ENCODE measurements at places on chromosomes 13 and 19.

DNA sequence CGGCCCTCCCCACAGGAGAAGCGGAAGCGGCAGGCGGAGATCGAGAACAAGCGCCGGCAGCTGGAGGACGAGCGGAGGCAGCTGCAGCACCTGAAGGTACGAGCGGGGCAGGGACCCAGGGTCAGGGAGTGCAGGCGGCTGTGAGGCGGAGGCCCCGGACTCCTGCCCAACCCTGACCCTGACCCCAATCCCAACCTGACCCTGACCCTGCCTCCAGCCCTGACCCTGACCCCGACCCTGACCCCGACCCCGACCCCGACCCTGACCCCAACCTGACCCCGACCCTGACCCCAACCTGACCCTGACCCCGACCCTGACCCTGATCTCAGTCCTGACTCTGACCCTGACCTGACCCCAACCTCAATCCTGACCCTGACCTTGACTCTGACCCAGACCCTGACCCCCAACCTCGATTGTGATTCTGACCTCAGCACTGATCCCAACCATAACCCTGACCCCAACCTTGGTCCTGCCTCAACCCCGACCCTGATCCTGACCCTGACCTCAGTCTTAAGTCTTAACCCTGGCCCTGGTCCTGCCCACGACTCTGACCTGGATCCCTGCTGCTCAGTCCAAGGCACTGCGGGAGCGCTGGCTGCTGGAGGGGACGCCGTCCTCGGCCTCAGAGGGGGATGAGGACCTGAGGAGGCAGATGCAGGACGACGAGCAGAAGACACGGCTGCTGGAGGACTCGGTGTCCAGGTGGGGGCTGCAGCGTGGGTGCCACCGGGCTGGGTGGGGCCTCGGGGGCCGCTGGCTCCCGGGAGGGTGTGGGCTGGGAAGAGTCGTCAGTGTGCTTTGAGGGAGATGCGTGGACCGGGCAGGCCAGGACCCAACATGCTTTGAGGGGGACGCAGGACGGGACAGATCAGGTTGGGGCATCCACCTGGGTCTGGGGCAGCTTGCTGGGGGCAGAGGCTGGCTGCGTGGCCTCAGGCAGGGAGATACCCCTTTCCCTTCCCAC lies 18.5 kb downstream of the PALM start:
- DNase-seq, result no peak

GRCh38 chr19:993361-993830 lies 6.8 kb upstream of the GRIN3B start:
- no peak for DNase-seq

DNA sequence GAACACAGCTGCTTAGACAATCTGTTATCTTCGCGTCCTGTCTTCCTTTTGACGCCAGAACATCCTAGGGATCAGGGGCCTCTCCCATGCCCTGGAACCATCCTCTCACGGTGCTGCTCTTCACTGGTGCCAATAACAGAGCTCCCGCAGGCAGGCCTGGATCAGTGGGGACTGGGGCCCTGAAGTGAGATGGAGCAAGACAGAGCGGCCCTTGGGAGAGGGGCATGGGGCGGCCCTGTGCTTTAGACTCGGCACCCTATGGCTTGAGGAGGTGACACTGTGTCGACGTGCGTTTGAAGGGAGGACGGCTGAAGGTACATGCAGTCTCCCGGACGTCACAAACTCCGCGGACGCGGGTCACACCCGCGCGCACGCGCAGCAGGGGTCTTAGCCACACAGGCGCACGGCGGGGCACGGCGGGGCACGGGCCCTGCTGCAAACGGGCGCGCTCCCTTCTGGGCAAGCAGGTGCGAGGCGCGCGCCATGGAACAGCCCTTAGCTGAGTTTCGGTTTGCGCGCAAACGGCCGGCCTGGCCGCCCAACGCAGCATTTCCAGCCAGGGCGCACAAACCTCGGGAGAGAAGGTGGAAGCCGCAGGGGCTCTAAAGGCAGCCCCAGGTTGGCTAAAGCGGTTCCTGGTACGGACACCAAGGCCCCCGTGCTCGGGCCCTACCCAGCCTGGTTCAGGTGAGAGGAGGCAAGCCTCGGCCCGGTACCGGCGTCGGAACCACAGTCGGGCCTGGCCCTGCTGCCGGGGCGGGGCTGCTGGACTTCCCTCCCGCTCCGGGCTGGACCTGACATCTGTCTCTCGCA lies 16.5 kb upstream of the RNF17 start:
- no peak for DNase-seq

DNA sequence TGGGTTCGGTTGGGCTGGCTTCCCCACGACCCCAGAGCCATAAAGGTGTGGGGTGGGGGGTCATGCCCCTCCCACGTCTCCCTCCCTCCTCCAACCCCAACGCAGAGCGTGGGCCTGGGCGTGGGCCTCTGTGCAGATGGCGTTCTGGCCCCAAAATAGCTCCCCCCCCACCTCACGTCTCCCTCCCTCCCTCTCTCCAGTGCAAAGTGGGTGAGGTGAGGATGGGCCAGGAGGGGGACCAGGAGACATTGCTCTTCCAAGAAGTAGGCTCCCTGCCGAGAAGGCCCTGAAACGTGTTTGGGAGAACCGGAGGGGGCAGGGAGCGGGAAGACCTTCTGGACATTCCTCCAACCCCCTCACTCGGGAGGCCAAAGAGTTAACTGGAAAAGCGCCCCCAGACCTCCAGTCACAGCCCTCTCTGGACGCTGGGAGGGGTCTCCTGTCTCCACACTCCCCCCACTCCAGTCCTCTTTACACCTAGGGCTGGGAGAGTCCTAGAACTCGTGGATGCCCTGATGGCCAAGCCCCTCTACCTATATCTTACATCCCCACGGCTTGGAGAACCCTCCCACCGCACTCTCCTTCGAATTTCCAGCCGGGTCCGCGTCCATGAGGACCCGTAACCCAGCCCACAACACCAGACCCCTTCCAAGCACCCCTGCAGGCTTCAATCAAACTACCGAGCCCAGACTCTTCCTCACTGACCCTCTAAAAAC lies 855 bp downstream of the UNC13A start:
- no peak for DNase-seq

- no peak for DNase-seq
These were observed 799 bp downstream of the PVR start for GRCh38 chr19:44644402-44645016.

DNA sequence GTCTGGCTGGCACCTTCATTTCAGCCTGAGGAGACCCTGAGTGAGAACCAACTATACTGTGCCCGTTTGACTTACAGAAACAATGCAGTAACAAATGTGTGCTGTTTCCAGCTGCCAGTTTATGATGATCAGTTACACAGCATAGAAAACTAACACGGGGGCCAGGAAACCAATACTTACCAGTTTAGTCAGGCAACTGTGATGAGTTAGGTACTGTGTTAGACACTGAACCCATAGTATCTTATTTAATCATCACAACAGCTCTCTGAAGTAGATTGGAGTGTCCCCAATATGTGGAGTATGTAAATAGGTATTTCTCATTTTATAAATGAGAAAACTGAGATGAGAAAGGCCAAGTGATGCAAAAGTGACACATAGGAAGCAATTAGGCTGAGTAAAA lies 620.9 kb upstream of the KLF12 start:
- DNase-seq, result no peak

GRCh38 chr13:20826843-20827560 lies 53.2 kb upstream of the EEF1AKMT1 start:
- no peak for DNase-seq

- no peak for DNase-seq
These were observed 1.4 kb upstream of the FDX2 start for GRCh38 chr19:10317045-10317856.

GRCh38 chr13:79450110-79450509 lies 30.8 kb upstream of the NDFIP2 start:
- DNase-seq, result peak; percentile 17

DNA sequence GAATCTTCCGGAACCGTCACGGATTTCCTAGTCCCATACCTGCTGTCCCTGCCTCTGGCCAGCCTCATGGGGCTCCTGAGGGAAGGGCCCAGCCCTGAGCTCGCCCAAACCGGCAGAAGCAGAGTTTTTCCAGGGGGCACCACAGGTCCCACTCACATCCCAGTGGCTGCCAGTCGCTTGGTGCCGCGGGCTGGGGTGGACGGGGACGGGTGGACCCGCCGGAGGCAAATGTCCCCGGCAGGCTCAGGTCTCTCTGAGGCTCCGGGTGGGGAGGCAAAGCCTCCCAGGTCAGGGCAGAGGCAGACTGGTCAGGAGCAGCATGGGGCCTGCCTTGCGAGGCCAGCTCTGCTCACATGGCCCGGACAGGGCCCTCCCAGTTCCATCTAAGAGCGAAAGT lies 24.8 kb downstream of the ADPRHL1 start:
- DNase-seq, result no peak

DNA sequence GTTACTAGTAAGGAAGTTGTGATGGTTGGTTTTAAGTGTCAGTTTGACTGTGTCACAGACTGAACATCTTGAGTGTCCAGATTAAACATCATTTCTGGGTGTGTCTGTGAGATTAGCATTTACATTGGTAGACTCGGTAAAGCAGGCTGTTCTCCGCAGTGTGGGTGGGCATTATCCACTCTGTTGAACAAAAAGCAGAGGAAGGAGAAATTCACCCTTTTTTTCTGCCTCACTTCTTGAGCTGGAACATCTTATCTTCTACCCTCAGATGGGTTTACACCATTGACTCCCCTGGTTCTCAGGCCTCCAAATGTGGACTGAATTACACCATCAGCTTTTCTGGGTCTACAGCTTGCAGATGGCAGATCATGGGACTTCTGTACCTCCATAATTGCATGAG lies 63.7 kb upstream of the ZDHHC20 start:
- no peak for DNase-seq

GRCh38 chr19:33805313-33805712 lies 8.6 kb downstream of the KCTD15 start:
- DNase-seq, result no peak

- DNase-seq, result no peak
These were observed at the start of gene FLT3 for GRCh38 chr13:28100150-28101121. Gene FLT3, minus strand, starts transcription at chr13:28100576. Its CDS starts 66 bp downstream, at chr13:28100510.

GRCh38 chr19:46755853-46756543 lies 9.7 kb upstream of the STRN4 start:
- DNase-seq, result no peak

- DNase-seq, result no peak
These were observed 86.6 kb downstream of the PRR20E start for GRCh38 chr13:57253551-57253950.

DNA sequence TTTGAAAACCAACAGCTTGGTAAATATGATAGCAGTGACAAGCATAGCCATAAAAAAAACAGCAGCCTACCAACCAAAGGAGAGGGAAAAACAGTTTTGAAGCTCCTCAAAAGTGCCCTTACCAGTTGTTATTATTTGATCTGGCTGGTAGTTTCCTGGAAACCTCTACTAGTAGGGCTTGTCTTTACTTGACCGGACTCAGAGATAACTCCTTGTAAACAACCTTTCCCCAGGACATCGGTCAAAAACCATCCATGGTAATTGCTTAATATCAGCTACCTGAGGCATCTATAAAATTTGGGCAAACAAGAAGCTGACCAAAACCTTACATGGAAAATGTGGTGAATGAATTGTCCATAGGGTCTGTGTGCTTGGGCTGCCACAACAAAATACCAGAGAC lies 210.9 kb downstream of the FGF14 start:
- DNase-seq, result no peak

DNA sequence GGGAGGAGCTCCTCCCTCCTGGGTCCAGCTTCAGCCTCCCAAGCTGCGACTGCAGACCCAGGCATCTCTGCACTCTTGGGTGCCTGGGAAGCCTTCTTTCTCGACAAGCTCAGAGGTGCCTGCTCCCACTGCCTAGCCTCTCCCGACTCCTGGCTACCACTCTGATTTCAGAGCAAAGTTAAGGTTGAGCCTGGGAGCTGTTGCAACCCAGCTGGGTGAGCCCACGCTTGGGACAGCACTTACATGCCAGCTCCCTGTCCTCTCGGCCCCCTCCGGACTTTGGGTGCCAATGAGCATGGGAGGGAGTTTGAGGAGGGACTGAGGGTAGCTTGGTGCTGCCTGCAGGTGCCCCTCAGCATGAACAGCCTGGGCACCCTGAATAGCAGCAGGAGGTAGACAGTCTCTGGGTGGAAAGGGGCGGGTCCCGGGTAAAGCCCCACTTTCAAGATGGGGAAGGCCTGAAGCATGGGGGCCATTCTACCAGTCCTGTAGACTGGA lies 1383.4 kb upstream of the PCDH20 start:
- DNase-seq, result no peak

DNA sequence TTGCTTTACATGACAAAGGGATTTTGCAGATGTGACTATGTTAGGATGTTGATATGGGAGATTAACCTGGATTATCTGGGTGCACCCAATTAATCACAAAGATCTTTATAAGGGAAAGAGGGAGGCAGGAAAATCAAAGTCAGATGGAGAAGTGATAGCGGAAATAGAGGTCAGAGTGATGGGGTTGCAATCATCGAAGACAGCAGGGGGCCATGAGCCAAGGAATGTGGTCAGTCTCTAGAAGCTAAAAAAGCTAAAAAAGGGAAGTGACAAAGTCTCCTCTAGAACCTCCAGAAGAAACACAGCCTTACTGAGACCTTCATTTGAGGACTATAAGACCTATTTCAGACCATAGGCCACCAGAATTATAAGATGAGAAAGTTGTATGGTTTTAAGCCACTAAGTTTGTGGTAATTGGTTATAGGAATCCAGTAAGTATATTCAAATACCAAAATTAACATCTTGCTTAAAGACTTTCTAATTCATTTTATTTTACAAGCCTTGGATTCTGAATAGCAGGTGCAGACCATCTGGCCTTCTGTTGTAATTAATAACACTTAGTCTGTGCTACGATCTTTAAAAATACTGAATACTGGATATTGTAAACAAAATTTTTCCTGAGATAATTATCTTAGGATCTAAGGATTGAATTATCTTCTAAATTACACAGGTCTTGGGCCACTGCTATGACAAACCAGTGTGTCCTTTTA lies 493.4 kb upstream of the PCDH20 start:
- DNase-seq, result no peak

GRCh38 chr13:27001705-27002104 lies 169.9 kb downstream of the USP12 start:
- no peak for DNase-seq

GRCh38 chr13:42283574-42283973 lies 11.6 kb downstream of the AKAP11 start:
- DNase-seq, result no peak

DNA sequence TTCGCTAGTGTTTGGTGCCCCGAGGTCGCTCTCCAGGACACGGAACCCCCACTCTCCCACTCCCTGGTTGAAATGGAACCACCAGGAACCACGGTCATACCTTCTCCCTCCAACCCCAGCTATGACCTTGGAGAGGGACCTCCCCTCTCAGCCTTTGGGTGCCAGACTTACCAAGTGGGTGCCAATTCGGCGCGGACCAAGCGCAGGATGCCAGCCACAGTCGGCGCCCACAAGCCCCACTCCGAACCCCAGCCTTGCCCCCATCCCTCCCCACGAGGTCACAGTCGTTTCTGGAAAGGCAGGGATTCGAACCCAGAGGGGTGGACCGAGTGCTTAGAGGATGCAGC lies 910 bp downstream of the PDE4C start:
- no peak for DNase-seq

GRCh38 chr19:7832009-7832408 lies 2.0 kb downstream of the EVI5L start:
- DNase-seq, result no peak

DNA sequence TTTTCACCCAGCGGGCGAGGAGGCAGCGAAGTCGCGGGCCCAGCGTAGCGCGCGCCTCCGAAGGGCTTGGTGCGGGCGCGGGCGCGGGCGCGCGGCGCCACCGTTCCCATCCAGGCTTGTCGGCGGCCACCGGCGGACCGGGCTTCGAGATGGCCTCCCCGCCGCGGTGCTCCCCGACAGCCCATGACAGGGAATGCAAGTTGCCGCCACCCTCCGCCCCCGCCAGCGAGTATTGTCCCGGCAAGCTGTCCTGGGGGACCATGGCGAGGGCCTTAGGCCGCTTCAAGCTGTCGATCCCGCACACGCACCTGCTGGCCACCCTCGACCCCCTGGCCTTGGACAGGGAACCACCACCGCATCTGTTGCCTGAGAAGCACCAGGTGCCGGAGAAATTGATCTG lies at the start of gene WDR88:
TSS of gene WDR88 (plus strand) at position 94 of the 400 bp plus-strand sequence. CDS start at position 150, 56 bp downstream.
- DNase-seq, result no peak
